ENCODE measurements at places on chromosomes 16 and 17.

GRCh38 chr17:14670861-14671260 is 370.0 kb downstream of the HS3ST3B1 start:
- DNase-seq = no peak

DNA sequence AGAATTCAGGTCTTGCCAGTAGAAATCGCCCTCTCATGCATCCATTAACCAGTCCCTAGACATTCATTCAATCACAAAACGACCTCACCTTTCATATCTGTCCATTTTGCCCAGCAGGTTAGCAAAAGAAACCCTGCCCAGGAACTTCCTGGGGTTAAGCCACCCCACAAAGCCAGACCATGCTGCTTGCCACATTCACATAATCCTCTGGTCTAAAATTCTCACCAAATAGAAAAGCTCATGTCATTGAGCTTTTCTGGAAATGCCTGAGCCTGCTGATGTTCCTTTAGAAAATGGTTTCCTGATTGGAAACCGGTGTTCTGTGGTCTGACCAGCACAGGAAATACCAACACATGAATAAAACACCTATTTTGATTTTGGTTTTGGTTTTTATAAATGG is 21.6 kb upstream of the DYNLRB2 start:
- DNase-seq = no peak

DNA sequence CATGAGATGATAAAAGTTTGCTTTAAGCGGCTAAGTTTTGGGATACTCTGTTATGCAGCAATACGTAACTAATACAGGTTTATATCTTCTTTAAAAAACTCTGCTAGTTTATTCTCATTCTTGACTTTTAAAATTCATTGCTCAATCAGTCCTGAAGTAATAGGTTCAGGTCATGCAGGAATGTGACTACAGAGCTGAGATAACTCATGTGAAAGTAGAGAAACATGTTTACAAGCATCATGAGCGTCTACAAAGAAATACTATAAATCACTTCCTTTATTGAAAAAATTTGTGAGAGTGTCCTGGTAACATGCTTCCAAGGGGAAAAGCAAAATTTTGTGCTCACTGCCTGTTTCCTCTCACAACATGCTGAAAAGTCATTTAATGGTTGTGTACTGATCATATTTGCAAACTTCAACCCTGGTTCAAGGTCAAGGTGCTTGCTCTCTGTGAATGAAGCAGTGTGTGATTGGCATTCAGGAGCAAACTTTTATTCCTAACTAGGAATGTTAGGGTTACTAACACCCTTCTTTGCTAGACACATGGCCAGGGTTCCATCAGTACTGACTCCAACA is 12.5 kb upstream of the TMIGD1 start:
- DNase-seq = no peak

DNA sequence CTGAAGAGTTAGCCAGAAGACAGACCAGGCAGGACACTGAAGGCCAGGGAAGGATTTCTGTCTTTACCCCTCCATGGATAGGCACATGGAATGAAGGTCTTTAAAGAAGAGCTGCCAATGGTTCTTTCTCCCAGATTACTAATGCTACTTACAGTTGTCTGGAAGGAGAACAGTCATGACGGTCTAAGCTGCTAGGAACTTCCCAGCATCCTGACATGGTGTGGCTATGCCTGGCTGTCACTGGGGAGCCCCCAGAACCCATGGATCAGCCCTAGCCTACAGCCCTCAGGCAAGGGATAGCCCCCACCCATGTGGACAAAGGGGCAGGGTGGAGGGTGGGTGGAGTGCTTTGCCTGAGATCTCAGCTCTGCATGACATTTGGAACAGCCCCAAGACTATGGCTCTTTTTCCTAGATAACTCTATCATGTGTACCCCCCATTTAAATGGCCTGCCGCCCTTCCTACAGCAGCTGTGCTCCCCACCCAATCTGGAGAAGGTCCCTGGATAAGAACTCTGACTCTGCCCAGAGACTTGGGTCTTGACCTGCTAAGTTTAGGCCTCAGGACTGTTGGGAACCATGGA is 9.2 kb upstream of the KAT7 start:
- DNase-seq = no peak

- DNase-seq = no peak
Measured at GRCh38 chr17:6530324-6530920, 25.9 kb downstream of the PITPNM3 start.

DNA sequence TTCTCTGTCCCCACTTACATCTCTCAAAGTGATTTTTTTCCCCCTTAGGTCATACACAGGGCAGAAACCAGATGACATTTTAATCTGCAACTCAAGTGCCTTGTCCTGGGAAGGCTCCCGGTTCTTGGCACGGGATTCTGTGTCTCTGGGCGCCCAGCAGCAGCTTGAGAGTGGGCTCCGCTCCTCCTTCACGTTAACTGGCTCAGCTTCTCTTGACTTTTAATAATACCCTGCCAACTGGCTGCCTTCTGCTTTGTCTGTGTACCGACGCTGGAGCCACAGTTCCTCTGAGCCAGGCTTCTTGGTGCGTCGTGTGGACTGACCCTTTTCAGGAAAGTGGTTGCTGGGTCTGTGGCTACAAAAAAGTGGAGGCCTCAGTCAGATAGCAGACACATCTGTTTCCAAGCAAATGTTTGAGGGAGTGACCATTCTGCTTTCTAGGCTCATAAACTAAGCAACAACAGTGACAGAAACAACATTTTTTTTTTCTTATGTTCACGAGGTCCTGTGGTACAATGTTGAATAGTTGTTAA is 64.9 kb downstream of the IRF8 start:
- DNase-seq = no peak

- DNase-seq = no peak
Measured at GRCh38 chr17:73749337-73749823, 105.1 kb upstream of the SDK2 start.

DNA sequence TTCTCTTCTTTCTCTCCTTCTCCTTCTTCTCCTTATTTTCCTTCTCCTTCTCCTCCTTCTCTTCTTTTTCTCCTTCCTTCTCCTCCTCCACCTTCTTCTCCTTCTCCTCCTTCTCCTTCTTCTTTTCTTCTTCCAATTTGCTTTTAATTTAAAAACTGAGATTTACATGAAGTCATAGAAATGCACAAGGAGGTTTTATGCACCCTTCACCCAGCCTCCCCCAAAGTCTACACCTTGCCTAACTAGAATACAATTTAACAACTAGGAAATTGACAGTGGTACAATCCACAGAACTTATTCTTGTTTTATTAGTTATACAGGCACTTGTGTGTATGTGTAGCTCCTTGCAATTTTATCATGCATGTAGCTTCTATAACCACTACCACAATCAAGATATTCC is 826.7 kb downstream of the KCNJ2 start:
- no peak for DNase-seq

- DNase-seq = no peak
Measured at GRCh38 chr17:50620858-50621257, 13.8 kb upstream of the ABCC3 start.

DNA sequence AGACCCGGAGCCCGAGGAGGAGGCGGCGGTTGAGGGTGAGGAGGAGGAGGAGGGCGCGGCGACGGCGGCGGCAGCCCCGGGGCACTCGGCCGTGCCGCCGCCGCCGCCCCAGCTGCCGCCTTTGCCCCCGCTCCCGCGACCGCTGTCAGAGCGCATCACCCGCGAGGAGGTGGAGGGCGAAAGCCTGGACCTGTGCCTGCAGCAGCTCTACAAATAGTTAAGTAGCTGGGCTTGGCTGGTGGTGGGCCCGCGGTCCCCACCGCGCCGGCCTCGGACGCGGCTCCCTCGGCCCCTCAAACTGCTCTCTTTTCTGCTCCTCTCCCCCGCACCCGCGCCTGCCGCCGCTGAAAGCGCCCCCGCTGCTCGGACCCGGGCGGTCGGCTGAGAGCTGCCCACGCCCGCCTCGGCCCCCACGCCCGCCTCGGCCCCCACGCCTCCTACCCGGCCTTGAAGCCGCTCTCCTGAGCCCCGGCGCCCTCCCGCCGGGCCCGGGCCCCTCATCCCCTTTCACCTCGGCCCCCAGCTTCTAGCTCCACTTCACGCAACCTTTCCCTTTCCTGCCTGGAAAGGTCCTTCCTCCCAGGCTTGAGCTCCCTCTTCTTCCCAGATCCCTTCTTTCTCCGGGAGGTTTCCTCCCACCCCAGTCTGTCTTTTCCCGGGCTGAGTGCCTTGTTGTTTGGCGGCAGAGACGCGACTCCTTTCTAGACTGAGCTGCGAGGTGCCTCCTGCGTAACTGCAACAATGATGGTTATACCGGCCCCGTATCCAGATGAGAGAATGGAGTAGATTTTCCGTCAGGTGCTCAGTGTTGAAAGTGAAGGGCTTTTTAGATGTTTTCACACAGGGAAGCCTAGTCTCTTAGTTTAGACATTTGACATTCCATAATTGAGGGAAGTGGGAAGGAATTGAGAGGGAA is 850 bp downstream of the PPM1E start:
- DNase-seq = no peak

DNA sequence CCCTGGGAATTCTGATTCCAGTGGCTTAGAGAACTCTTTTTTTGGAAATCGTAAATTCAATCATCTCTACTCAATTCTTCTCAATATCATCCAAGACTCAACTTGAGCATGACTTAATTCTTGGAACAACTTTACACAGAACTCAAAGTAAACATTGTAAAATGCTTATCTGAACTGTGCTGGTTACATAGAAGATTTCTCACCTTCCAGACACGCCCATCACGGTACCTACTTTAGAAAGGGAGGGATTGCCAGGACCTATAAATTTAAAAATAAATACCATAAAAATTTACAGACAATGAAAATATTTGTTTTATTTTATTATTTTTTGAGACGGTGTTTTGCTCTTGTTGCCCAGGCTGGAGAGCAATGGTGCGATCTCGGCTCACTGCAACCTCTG is 26.5 kb downstream of the MAP1LC3B start:
- no peak for DNase-seq

DNA sequence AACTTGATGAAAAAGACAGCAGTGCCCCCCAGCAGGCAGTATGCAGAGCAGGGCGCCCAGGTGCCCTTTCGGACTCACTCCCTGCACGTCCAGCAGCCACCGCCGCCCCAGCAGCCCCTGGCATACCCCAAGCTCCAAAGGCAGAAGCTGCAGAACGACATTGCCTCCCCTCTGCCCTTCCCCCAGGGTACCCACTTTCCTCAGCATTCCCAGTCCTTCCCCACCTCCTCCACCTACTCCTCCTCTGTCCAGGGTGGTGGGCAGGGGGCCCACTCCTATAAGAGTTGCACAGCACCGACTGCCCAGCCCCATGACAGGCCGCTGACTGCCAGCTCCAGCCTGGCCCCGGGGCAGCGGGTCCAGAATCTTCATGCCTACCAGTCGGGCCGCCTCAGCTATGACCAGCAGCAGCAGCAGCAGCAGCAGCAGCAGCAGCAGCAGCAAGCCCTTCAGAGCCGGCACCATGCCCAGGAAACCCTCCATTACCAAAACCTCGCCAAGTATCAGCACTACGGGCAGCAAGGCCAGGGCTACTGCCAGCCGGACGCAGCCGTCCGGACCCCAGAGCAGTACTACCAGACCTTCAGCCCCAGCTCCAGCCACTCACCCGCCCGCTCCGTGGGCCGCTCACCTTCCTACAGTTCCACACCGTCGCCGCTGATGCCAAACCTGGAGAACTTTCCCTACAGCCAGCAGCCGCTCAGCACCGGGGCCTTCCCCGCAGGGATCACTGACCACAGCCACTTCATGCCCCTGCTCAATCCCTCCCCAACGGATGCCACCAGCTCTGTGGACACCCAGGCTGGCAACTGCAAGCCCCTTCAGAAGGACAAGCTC is 43.2 kb downstream of the SREBF1 start:
- no peak for DNase-seq

DNA sequence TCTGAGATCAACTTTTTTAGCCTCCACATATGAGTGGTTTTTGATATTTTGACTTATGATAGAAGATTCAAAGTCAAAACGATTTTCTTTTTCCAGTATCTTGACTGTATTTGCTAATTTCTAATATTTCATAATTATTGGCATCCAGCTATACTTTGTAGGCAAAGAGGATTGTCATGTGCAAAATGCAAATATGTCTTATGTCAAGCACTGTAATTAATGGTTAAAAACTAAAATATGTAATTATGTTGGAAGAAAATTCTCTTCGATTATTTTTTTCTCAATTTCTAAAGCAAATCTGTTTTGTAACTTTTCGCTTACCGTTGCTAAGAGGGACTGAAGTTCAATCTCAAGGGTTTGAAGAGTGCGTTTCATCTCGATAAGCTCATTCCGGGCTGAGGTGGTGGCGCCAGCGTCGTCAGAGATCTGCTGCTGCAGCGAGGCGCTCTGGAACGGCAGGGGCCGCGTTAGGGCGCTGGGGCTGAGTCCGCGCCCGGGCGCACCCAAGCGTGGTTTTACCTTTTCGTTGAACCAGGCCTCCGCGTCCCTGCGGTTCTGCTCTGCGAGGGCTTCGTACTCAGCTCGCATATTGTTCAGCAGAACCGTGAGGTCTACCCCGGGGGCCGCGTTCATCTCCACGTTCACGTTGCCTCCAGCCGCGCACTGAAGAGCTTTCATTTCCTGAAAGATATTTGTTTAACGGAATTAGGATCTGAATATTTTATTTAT is 3.0 kb downstream of the KRT27 start:
- no peak for DNase-seq

DNA sequence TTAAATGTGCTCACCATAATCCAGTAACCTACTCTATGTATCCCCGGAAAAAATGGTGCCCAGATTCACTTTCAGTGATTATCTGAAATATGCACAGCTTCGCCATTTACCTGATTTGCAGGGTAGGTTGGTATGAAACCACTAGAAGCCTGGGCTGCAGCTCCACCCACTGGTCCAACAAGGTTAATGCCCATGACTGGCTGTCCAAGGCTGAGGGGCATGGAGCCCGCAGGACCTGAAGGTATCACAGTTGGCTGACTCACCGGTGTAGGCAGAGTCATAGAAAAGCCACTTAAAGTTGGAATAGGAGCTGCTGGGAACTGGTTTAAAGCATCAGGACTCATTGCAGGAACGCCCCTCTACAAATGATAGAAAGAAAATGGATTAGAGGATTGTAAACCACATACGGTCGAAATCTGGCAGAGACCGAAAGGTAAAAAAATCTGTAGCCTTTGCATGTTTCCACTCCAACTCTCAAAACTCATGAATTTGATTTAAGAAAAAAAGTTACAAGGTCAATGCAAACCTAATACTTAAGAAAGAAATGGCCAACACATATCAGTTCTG is 38.6 kb downstream of the SYNRG start:
- DNase-seq = no peak

DNA sequence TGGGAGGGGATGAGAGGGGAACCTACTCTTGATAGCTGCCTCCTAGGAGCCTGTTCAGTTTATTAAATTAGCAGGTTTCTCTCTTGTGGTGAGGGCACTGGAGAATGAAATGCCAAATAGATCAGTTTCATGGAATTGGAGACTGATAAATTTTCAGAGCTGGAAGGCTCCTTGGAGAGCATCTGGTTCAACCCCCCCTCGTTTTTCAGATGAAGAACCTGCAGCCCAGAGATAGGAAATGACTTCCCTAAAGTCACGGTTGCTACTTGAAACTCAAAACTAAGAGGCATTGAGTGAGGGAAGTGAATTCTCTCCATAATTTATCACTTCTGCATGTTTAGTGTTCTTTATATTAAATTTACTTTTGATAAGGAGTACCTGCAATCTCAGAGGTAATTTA is 366.0 kb upstream of the CCL2 start:
- DNase-seq = no peak

- DNase-seq = no peak
Measured at GRCh38 chr17:31388770-31389656, 2.5 kb upstream of the RAB11FIP4 start.
